ENCODE measurements at places on chromosomes 7 and 10.

- peak; percentile 68 for DNase-seq
Observed at GRCh38 chr7:136009488-136010079, 32.4 kb upstream of the MTPN start.

DNA sequence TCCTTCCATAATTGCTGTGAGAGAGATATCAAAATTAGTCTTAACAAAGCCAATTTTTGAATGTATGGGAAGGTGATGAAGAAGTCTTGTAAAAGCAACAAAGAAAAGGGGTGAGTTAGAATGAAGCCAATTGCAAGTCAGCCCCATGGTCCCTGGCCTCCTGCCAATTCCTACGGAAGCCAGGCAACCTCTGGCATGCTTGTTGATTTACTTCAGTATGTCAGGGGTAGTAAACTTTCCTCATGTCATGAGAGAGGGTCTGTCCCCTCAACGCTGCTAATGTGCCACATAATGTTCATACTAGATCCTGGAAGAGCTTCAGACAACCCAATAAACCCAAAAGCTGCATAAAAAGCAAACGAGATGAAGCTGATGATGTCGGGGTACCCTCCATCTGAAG lies 159.1 kb upstream of the YAE1 start:
- peak; percentile 9 for DNase-seq

GRCh38 chr10:120950051-120950561 lies 98.9 kb downstream of the WDR11 start:
- peak; percentile 25 for DNase-seq

DNA sequence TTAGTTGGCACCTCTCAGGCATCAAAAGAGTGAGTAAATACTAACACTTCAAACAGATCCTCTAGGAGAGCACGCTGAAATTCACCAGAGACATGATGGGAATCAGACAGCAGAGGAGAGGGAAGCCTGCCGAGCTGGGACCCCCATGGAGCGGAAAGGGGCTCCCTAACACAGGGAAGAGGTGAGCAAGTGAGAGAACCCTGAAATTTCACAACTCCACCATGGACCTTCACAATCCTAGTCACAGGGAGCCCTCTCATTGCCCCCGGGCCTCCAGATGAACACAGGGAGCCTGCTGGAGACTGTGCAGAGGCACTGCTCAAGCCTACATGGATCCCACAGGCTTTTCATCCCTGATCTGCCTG lies 59.2 kb upstream of the ANTXRL start:
- DNase-seq = no peak

DNA sequence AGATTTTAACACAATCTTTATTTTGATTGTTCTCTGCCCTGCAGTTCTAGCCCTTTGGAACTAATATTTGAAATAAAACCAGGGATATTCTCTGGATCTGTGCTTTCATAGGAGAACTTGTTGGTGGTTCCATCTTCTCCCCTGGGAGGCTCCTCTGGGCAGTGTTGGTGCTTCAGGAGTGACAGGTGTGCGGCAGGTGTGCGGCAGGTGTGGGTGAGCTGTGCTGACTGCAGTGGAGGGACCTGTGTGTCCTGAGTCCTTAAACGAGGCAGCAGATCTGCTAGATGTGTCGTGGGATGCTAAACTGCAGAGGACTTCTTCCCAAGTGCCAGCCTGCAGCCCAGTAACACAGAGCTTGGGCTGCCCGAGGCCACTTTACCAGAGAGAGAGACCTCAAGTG lies 98.4 kb downstream of the LYZL1 start:
- DNase-seq = no peak

DNA sequence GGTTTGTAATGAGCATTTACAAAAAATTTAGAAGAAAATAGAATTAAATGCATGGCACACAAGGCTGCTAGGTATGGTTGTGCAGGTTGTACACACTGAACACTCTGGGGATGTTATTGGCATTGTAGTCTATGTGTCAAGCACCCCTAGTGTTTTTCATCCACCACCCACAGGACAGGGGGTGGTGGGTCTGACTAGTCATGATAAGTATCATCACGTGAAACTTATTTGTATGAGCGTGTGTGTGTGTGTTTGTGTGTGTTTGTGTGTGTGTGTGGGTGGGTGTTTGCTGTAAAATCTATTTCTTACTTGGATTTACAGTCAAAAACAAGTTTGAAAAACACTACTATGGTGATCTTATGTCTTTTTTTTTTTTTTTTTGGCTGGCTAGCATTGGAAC lies 66.5 kb downstream of the MAP3K8 start:
- no peak for DNase-seq

DNA sequence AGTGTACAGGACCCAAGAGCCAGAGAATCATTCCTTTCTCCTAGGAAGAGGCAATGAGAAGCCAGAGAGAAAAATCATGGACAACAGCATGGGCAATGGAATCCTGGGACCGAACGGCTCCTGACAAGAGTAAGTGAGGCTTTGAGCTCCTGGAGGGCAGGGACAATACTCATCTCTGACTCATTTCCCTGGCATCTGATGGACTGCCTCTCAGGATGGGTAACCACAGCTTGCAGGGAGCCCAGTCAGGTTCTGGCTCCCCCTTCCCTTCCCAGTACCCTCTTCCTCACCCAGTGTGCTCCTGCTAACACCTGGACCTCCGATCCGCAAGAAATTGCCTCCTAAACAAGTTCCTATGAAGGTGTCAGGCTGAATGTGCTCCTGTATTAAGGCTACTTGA lies 51.2 kb upstream of the SORCS3 start:
- DNase-seq = peak; percentile 6

- peak; percentile 93 for DNase-seq
Observed at GRCh38 chr10:4541292-4541691, 284.7 kb upstream of the AKR1E2 start.

DNA sequence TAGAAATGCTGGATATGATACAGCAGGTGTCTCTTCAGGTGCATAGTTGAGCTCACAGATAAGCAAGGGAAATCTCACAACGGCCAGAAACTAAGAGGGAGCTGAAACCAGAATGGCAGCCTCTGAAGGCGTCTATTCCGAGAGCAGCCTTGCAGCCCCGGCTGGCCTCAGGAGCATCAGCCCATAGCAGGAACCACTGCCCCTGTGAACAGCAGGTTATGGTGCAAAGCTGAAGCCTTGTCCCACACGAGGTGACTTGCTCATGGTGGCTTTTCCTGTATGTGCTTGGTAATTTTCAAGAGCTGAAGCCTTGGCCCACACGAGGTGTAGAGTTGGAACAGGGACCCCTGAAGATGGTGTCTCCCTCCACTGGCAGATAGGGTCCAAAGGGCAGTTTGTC lies 33.2 kb downstream of the BNIP3 start:
- DNase-seq = no peak

- peak; percentile 45 for DNase-seq
Observed at GRCh38 chr7:2510909-2511768, 8.4 kb upstream of the LFNG start.

- DNase-seq = no peak
Observed at GRCh38 chr7:22819476-22819875, 3.2 kb downstream of the TOMM7 start.

DNA sequence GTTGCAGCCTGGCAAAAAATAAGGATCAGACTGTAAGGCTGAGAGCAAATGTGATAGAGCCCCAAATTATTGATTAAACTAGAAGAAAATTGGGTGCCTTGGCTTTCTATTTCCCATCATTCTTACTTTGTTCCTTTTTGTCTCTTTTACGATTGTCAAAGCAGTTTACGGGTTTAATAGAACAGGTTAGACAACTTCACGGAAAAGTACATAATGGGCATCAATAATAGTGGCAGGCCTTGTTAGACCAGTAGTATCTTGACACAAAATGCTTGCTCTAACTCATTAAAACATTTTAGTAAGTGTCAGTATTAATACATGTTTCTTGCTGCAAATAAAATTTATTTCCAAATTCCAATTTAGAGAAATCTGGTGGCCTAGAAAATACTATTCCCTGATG lies 14.5 kb upstream of the GGCT start:
- DNase-seq = no peak

GRCh38 chr7:15481132-15481531 lies 80.7 kb downstream of the AGMO start:
- no peak for DNase-seq

DNA sequence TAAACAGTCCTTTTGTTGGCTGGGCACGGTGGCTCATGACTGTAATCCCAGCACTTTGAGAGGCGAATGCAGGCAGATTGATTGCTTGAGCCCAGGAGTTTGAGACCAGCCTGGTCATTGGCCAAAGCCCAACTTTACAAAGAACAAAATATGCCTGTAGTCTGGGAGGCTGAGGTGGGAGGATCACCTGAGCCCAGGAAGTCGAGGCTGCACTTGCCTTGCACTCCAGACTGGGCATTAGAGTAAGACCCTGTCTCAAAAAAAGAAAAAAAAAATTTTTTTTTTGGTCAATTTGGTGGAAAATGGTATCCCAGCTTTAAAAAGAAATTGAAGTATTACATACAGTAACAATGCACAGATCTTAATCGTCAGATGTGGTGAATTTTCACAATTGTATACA lies 4.8 kb downstream of the GLRX3 start:
- no peak for DNase-seq

DNA sequence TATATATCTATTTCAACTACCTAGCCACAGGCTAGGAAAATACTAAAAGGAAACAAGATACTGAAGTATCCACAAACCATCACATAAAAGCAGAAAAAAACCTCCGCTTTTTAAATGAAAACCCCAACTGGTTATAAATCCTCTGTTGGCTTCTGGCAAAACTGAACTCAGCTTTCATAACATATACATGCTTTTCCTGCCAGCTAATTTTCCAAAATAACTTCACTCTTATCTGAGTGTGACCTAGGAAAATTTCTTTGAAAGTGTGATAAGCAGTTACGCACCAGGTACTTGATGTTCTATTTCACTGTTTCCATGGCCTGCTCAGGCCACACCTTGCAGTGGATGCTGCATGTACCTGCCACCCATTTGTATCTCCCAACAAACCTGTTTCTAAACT lies 11.8 kb downstream of the FAM3C start:
- DNase-seq = no peak

DNA sequence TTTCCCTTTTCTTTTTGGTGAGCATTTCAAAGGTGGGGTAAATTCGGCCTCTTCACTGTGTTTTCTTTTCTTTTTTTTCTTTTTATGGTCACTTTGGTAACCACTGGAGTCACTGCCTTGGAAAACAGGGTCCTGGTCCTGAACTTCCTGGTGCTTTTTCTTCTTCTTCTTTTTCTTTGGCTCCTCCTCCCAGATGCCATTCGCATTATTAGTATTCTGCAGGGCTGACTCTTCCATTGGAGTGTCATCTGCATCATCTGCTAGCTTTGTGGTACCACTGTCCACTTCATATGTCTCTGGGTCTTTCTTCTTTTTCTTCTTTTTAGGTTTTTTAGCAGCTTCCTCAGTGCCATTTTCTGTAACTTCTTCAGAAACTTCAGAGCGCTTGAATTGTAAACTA lies 10.5 kb downstream of the POLR1F start:
- DNase-seq = no peak

GRCh38 chr10:28797904-28798371 lies 120.6 kb downstream of the BAMBI start:
- DNase-seq = no peak

GRCh38 chr7:132580717-132581285 lies 4.5 kb upstream of the PLXNA4 start:
- DNase-seq = peak; percentile 92

DNA sequence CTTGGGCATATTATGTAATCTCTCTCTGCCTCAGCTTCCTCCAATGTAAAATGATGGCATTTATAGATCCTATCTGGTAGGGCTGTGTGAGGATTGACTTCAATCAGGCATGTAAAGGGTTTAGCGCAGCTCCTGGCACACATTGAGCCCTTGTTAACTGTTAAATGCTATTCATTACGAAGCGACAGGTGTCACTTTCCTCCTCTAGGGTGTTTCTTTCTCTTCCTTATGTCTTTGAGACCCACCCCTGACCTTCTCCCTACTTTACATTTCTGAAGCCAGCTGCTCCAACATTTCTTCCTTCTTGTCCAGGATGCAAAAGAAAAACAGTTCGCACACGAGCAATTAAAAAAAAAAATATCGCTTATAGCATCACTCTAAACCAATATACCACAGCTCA lies 5.7 kb upstream of the R3HCC1L start:
- DNase-seq = no peak

GRCh38 chr7:117837841-117838240 lies 35.4 kb downstream of the CTTNBP2 start:
- no peak for DNase-seq

DNA sequence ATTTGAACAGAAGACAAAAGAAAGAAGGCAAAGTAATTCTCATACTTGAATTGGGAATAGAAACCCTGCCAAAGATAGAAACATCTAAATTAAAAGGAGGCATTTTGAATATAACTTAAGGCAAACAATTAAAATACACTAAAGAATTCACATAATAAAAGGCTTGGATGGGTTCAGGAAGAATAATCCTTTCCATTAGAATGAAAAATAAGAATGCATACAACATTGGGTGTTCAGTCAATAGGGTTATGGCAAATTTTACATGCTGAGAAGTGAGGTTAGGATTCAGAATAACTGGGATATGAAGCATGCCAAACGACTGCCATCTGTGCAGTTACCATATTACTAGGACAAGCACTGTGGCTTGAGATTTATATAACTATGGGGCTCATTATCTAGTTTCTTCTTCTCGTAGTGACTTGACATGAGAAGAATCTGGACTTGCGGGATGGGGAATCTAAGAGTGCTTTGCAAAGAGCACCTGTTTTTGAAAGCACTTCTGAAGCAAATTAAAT lies 326.5 kb downstream of the THSD7A start:
- no peak for DNase-seq

- peak; percentile 1 for DNase-seq
Observed at GRCh38 chr10:10233229-10233628, 784.4 kb upstream of the CELF2 start.

- peak; percentile 8 for DNase-seq
Observed at GRCh38 chr10:33412653-33413361, 78.3 kb upstream of the NRP1 start.

GRCh38 chr7:113128031-113128430 lies 9.7 kb upstream of the SMIM30 start:
- no peak for DNase-seq

DNA sequence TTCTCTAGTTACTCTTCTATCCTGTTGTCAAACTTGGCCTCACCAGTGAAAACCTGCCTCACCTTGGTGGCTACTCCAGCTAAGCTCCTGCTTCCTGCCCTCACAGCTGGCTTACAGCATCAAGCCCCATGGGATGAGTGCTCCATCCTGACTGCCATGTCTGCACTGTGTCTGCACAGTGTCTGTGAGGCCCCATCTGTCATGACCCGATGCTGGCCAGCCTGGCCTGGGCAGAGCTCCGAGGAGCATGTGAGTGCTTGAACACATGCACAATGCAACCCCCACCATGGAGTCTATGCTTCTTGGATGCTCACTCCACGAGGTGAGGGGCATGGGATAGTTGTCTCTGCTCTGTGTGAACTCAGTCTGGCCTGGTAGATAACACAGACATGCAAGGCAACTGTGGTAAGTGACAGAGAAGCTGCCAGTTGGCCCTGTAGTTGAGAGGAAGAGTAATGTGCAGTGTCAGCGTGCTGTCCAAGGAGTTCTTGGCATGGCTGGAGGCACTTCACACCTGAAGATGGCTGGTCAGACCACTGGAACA lies 207.1 kb upstream of the ZNF32 start:
- no peak for DNase-seq

GRCh38 chr7:90629297-90629918 lies 33.3 kb downstream of the CDK14 start:
- DNase-seq = peak; percentile 80
